Small intestine (tissue), 16 donors: ENCODE measurements at places on chromosomes 2 and 18. TPM values are rescaled to one million over a fixed set of nuclear protein-coding genes. Genes with fewer than 3 reads are reported as not detected.
A peak's percentile ranks its signal among the peaks of the same experiment; 100 is the strongest.

DNA sequence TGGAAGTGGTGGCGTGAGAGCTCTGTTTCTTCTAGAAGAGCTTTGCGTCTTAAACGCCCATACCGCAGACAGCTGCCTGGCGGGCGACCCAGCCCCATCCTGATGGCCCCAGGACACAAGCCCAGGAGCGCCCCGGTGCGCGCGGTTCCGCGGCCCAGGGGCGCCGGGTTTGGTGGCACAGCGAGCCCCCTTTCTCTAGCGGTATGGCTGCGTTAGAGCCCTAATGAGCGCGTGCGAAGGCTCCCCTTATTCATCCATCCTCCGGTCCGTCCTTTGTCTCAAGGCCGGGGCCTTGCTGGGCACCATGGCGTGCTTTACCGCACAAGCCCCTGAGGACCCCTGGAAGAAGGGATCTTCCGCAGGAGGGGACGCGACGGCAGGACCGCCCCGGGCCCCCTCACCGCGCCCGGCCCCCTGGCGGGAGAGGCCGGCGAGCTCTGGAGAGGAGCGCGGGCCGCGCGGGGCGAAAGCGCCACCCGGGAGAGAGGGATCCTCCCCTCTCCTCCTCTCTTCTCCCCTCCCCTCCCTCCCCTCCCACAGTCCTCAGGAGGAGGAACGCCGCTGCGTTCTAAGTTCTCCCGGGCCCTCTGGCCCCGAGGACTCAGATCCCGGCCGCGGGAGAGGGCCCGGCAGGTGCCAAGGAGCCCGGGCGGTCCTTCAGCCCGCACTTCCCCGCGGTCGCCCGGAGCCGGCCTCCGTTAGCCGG is 626 bp upstream of the SLC1A4 start:
- DNase-seq = peak; percentile 63
- H3K27me3 ChIP-seq = peaks cover 12% of the 10 kb centered on the region
- H3K4me3 ChIP-seq = peak overlapping the region; percentile 65
- no peaks in the 10 kb centered on the region for H3K36me3 ChIP-seq

DNA sequence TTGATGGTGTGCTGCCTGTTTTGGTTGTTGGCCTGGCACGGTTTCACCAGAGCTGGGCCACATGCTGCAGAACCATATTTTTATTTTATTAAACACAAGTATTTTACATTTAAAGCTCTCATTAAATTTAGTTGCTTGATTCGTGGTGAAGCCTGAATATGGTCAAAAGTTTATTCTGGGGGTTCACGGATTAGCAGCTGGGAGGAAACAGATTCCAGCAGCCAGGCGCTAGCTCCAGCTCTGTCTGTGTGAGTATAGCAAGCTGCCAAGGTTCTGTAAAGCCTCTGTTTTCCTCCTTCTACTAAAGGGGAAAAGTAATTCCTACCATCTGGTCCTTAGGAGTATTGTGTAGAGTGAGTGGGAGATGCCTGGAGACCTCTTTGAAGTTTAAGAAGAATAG is 22.5 kb downstream of the GATA6 start:
- peaks cover 6% of the 10 kb centered on the region for H3K4me1 ChIP-seq
- DNase-seq = no peak
- peak overlapping the region; percentile 59 for H3K27ac ChIP-seq
- no peak overlapping the region for H3K4me3 ChIP-seq

The RBBP8 gene
- polyA plus RNA-seq = 38.4 TPM

- no peaks in the 10 kb centered on the region for H3K4me1 ChIP-seq
- H3K4me3 ChIP-seq = no peak overlapping the region
- no peaks in the 10 kb centered on the region for H3K36me3 ChIP-seq
- no peaks in the 10 kb centered on the region for H3K27me3 ChIP-seq
These were observed 86.6 kb downstream of the DNER start for GRCh38 chr2:229627728-229628127.

GRCh38 chr2:25479761-25480160 is 138.0 kb upstream of the DNMT3A start:
- no peaks in the 10 kb centered on the region for H3K36me3 ChIP-seq
- DNase-seq = no peak
- H3K4me1 ChIP-seq = peaks cover 3% of the 10 kb centered on the region
- H3K4me3 ChIP-seq = no peak overlapping the region

DNA sequence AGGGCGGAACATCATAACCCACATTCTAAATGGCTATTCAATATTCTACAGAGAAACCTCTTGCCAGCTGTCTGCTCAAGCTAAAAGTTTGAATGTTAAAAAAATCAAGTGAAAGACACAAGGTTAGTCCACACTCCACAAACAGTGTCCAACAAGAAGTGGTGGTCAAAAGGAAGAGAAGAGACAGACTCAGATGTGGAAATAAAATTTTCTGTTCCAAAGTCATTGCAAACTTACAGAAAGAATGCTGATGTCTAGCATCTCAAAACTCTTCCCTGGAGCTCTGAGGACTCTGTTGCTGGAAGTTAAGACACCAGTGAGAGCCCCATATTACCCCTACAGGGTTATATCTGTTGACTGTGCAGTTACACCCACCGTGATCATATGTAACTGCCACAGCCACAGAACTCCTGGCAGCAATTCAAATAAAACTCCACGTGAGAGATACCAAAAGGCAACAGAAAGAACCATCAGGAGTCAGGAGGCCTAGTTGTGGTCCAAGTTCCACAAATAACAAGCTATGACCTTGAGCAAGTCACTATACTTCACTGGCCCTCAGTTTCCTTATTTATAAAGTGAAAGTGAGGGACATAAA is 60.9 kb downstream of the AAK1 start:
- peaks cover 16% of the 10 kb centered on the region for H3K4me1 ChIP-seq
- H3K4me3 ChIP-seq = no peak overlapping the region
- peak; percentile 75 for DNase-seq
- H3K36me3 ChIP-seq = no peaks in the 10 kb centered on the region
- no peaks in the 10 kb centered on the region for H3K27me3 ChIP-seq
- no peak overlapping the region for H3K27ac ChIP-seq

DNA sequence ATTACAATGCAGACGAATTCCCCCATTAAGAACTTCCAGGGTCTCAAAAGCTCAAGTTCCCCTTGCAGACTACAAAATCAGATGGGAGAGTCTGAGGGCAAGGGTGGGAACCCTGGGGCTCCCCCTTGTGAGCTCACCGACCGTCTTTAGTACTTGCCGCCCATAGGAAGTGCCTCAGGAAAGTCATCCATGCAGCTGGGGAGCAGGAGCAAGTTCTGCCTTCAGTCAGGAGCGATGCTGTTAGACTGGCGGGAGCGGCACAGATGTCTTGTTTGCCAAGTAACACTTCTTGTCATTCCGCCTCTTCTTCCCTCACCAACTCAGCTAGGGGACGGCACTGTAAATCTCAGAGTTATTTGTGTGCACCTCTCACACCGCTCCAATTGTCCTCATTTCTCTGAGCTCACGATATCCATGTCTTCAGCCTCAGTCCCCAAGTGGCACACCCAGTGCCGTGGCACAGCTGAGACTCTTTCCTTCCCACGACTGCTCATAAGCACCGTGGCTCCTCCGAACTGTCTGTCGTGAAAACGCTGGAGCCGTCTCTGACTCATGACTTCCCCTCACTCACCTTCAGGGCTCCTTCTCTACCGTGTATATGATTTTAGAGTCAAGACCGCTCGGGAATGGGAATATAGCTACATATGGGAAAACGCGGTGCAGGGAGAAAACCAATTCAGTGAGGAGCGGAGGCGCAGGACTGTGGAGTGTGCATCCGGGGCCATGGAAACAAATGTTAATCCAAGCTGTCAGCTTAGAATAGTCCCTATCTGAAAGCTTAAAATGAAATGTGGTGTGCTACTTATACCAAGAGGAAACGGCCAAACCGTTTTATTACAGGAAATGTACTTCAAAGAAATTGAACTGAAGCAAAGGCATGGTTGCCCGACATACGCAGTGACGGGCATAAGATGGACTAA is 34.0 kb downstream of the UXS1 start:
- peaks cover 6% of the 10 kb centered on the region for H3K4me1 ChIP-seq
- no peak overlapping the region for H3K27ac ChIP-seq
- peak overlapping the region; percentile 7 for H3K4me3 ChIP-seq
- H3K27me3 ChIP-seq = no peaks in the 10 kb centered on the region
- DNase-seq = no peak

- no peaks in the 10 kb centered on the region for H3K36me3 ChIP-seq
- DNase-seq = no peak
- no peak overlapping the region for H3K27ac ChIP-seq
- H3K4me1 ChIP-seq = no peaks in the 10 kb centered on the region
These were observed 88.3 kb upstream of the CCDC68 start for GRCh38 chr18:55047546-55047945.

GRCh38 chr2:205752296-205752820 is 70.1 kb downstream of the NRP2 start:
- H3K4me1 ChIP-seq = peaks cover 4% of the 10 kb centered on the region
- H3K27ac ChIP-seq = no peak overlapping the region
- peaks cover 6% of the 10 kb centered on the region for H3K36me3 ChIP-seq
- H3K27me3 ChIP-seq = no peaks in the 10 kb centered on the region

The IL1R2 gene
- polyA plus RNA-seq = 3.8 TPM

DNA sequence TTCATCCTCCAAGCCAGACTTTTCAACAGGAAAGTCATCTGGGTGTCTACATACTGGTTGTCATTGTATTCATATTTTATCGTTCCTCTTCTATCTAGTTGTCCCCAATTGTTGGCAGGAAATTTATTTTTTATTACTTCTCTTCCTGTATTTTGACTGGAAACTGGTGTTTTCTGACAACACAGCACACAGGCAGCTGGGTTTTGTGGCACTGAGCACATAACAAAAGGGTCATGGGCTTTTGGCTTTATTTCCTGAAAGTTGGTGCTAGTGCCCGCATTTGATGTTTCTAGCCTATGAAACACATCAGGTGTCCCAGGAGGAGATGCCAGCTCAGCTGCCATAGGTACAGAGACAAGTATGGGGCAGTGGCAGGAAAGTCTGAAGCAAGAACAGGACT is 126.4 kb downstream of the TMEM17 start:
- DNase-seq = no peak
- no peaks in the 10 kb centered on the region for H3K4me1 ChIP-seq
- H3K27ac ChIP-seq = no peak overlapping the region
- no peak overlapping the region for H3K4me3 ChIP-seq
- H3K27me3 ChIP-seq = no peaks in the 10 kb centered on the region

The AQP12B gene
- 11.5 TPM for polyA plus RNA-seq

DNA sequence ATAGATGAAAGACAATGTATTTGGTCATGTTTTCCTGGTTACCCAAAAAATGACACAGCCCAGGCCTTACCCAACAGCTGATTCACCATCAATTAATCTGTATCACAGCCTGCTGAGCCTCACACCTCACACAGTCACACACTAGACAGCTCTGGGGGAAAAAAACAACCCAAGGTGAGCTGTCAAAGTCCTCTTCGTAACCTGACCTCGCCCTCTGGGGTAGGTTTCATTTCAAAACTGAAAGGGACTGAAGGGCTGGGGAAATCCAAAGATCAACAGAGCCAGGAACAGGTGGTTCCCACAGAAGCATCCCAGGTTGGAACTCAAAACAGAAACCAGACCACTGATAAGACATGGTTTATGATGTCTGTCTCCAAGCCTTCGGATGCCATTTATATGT is 18.2 kb upstream of the PCBP1 start:
- peak overlapping the region; percentile 75 for H3K27ac ChIP-seq
- peak; percentile 99 for DNase-seq
- H3K27me3 ChIP-seq = no peaks in the 10 kb centered on the region
- peaks cover 36% of the 10 kb centered on the region for H3K4me1 ChIP-seq

GRCh38 chr2:121492409-121492808 is 38.3 kb upstream of the RNU4ATAC start:
- no peak overlapping the region for H3K27ac ChIP-seq
- no peak overlapping the region for H3K4me3 ChIP-seq
- DNase-seq = no peak
- H3K36me3 ChIP-seq = no peaks in the 10 kb centered on the region

GRCh38 chr2:117269574-117269973 is 544.9 kb upstream of the DDX18 start:
- no peaks in the 10 kb centered on the region for H3K36me3 ChIP-seq
- H3K27ac ChIP-seq = no peak overlapping the region
- no peaks in the 10 kb centered on the region for H3K4me1 ChIP-seq
- no peaks in the 10 kb centered on the region for H3K27me3 ChIP-seq
- no peak for DNase-seq

DNA sequence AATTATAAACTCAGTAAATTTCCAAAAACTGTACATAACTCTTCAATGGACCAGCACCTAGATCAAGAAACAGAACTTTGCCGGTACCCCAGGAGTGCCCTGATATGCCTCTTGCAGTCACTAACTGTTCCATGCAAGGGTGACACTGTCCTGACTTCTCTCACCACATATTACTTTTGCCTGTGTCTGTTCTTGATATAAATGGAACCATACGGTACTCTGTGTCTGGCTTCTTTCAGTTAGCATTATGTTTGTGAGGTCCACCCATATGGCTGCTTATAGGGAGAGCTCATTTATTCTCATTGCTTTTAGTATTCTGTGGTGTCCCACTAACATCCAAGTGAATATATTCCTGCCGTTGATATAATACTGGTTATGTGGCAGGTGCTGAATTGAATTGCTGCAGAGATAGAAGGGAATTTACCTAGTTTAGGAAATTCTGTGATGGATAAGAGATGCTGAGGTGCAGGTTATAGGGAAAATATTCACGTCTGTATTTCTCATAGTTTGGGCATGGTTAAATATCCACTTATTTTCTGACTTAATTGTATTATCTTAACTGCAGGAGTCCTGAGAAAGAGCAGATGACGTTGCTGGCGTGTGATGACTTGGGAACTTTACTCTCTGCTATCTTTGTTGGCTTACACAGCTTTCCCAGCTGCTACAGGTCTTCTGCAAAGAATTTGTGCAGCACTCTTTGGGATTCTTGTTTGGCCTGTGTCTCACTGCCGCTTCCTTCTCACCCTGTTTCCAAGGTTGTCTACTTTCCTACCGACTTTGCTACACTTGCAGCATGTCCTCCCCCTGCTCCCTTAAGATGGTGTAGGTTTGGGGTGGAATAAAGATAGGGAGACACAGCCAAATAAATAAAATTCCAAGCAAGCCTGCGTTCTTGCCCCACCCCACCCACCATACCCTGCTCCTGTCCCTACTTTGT is 107.9 kb downstream of the MAP4K4 start:
- peak; percentile 37 for DNase-seq
- no peak overlapping the region for H3K27ac ChIP-seq
- no peaks in the 10 kb centered on the region for H3K27me3 ChIP-seq
- H3K4me3 ChIP-seq = no peak overlapping the region
- H3K36me3 ChIP-seq = no peaks in the 10 kb centered on the region
- peaks cover 5% of the 10 kb centered on the region for H3K4me1 ChIP-seq

GRCh38 chr2:239211396-239212094 is 189.3 kb downstream of the HDAC4 start:
- DNase-seq = no peak
- H3K4me3 ChIP-seq = no peak overlapping the region
- H3K27me3 ChIP-seq = no peaks in the 10 kb centered on the region
- H3K27ac ChIP-seq = no peak overlapping the region

DNA sequence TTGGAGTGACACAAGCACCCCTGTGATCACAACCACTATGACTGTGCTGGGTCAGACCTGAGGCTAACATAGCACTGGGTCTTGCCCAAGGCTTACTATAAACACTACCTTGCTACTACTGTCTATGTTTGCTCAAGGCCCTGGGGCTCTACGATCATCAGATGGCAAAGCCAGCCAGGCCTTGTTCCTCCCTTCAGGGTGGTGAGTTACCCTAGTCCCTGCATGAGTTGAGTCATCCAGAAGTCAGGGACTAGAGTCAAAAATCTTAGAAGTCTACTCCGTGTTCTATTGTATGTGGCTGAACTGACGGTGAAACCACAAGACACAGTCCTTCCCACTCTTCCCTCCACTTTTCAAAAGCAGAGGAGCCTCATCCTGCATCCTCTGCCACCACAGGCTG is 551.2 kb upstream of the FSIP2 start:
- H3K36me3 ChIP-seq = no peaks in the 10 kb centered on the region
- no peak overlapping the region for H3K4me3 ChIP-seq
- no peak for DNase-seq
- no peak overlapping the region for H3K27ac ChIP-seq
- no peaks in the 10 kb centered on the region for H3K27me3 ChIP-seq

GRCh38 chr18:50177294-50177992 is 17.5 kb downstream of the MYO5B start:
- H3K36me3 ChIP-seq = peaks cover 8% of the 10 kb centered on the region
- H3K4me1 ChIP-seq = no peaks in the 10 kb centered on the region
- H3K27me3 ChIP-seq = no peaks in the 10 kb centered on the region
- H3K4me3 ChIP-seq = no peak overlapping the region
- no peak for DNase-seq
